CD4-positive, alpha-beta T cell treated with Interleukin-10 for 1 hour (primary cell): ENCODE measurements at places on chromosomes 5 and 9.
A peak's percentile ranks its signal among the peaks of the same experiment; 100 is the strongest.

DNA sequence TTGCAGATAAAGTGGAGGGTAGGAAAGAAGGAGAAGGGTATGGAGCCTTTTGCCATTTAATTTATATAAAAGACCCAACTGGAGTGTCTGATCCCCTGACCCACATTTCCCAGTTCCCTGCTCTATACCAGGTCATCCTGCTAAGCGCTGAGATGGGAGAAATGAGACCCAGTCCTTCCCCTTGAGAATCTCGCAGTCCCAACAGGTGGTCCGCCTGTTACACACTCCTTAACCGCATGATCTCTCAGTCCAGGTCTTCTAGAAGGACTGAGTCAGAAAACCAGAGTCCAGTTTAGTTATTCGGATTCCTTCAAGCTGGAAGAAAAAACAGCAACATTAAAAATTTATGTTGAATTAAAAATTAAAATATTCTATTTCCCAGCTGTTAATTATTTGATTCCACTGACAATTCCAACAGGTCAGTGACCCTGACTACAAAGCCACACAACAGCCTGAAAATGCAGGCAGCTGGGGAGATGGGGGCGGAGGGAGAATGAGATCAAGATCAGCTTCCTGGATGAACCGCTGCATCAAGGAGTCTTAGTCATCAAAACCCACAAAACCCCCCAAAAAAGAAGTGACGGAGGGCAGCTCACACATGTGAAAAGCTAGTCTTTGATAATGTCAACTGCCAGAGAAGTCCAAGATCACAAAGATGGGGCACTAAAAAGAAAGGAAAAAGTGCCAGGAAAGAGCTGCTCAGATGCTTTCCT is 44.0 kb downstream of the GGTA1 start:
- no peak for DNase-seq

GRCh38 chr9:14529629-14530028 is 163.6 kb downstream of the ZDHHC21 start:
- no peak for DNase-seq

- DNase-seq, result no peak
These were observed 163.2 kb downstream of the RFK start for GRCh38 chr9:76231001-76231400.

DNA sequence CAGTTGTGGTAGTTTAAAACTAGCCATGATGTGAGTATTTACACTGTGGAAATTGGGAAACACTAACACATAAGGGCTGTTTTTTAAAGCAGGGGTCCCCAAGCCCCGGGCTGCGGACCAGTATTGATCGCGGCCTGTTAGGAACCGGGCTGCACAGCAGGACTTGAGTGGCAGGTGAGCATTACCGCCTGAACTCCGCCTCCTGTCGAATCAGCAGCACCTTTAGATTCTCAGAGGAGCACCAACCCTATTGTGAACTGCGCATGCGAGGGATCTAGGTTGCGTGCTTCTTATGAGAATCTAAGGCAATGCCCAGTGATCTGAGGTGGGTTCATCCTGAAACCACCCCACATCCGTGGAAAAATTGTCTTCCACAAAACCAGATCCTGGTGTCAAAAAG is 127.8 kb downstream of the PCSK5 start:
- DNase-seq, result peak; percentile 19

DNA sequence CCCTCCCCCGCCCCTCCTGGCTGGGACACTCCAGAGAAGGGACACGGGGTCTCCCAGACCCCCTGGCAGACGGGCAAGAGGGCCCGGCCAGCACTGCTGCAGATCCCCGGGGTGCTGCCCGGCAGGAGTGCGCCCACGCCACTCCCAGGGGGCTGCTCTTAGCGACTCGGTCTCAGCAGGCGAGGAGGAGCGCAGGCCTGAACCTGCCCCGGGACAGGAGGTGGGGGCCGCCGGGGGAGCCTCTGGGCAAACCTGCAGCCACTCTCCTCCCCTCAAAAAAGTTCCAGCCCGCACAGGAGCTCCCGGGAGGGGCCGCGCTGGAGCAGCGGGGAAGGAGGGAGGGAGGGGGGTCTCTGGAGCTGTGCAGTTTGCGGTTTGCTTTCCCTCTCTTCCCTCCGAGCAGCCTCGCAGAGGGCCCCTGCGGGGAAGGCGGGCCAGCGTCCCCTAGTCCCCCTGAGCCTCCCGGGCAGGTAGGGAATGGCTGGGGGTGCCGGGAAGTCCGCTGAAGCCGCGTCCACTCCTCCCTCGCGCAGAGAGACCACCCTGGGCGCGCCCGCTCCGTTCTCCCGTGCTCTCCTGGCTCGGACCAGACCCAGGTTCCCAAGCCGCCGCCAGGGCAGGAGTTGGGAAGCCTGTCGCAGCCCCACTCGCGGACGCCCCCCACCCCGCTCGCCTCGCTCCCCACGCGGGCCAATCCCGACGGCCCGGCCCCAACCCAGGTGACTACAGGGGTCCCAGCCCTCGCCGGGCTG is 44.2 kb downstream of the NACC2 start:
- DNase-seq, result no peak

DNA sequence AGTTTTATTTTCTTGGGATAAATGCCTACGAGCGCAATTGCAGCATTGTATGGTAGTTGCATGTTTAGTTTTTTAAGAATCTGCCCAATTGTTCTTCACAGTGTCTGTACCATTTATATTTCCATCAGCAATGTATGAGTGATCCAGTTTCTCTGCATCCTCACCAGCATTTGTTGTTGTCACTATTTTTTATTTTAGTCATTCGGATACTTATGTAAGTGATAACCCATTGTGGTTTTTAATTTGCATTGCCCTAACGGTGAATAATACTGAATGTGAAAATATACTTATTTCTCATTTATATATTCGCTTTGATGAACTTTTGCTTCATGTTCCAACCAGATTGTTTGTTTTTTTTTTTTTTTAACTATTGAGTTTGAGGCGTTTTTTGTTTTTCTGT is 33.7 kb upstream of the PWWP2A start:
- DNase-seq, result no peak

- DNase-seq, result no peak
These were observed 105.2 kb upstream of the CACNA1B start for GRCh38 chr9:137772281-137772873.

- DNase-seq, result no peak
These were observed 73.0 kb downstream of the PTPDC1 start for GRCh38 chr9:94157050-94157801.

DNA sequence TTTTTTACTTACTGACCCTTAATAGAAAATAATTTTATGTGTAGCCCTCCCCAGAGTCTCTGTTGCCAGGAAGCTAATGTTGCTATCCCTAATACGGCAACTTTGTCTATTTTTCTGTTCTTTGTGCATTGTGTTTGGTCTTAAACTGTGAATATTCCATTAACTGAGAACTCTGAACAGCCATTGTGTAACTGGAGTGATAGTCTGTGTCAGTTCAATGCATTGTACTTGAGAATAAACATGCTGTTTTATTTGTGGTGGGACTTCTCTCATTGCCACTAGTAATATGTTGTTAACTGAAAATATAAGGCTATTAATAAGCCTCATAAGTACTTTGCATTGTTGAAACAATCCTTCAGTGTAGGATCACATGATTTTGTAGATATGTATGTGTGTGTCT is 278.3 kb upstream of the DMRT1 start:
- DNase-seq, result no peak

DNA sequence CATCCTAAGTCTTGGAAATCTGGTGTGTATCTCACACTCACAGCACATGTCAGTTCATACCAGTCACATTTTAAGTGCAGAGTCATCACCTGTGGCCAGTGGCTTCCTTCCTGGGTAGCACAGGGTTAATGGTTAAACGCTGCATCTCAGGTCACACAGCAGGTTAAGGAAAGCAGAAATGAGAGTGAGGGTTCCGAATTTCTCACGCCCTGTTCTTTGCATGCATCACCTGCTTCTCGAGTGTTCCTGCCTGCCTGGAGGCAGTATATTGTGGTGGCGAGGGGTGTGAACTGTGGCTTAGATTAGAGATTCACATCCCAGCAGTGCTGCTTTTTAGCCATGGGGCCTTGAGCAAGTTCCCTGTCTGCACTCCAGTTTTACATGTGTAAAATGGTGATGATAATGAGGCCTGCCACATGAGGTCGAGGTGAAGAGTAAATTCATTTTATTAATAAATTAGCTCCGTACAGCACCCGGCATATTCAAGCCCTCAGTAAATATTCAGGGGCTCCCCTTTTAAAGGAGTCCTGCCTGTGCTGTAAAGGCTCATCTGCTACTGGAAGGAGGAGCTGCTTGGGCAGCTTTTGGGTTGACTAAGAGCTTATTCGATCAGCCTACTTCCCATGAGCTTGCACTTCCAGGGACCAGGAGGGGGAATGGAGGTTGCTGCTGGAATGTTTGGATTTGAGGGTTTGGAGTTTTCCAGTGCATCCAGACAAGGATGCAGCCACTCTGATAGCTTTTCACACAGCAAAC is 61.1 kb upstream of the SAP30L start:
- DNase-seq, result peak; percentile 37

DNA sequence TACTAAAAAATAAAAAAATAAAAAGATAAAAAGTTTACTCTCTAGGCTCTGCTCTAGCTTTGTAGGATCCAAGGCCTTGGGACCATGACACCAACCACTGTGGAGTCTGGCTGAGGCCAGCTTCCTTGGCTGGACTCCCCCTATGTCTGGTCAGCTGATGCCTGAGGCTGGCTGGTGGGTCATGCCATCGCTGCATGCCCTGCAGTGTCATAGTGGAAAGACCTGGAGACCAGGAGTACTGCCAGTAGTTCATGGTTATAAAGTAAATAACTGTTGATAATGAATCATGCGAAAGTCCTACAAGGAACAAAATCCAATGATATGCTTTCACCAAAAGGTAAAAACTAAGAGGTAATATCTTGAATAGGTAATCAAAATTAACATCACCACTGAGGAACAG is 43.2 kb downstream of the GARNL3 start:
- no peak for DNase-seq

- no peak for DNase-seq
These were observed 4.1 kb downstream of the QSOX2 start for GRCh38 chr9:136241542-136241941.

DNA sequence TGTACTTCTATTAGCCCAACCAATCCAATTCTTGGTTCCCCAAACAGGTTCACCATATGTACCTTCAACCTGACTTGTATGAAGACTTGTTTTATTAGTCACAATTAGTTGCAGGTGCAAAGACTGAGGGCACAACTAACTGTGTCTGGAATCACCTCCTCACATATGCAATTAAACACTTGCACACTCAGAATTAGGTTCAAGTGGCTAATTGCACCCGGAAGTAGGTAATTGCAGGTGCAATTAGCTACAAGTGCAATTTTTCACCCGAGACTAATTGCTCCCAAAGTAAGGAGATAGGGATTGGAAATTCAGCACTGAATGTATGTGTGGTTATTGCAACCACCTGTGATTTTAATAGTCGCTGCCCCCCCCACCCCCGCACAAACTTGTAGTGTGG is 338.9 kb downstream of the ZSWIM6 start:
- DNase-seq, result no peak

GRCh38 chr5:73321757-73322436 is 126.7 kb downstream of the FOXD1 start:
- no peak for DNase-seq
